ENCODE measurements at places on chromosomes 11 and 22.

DNA sequence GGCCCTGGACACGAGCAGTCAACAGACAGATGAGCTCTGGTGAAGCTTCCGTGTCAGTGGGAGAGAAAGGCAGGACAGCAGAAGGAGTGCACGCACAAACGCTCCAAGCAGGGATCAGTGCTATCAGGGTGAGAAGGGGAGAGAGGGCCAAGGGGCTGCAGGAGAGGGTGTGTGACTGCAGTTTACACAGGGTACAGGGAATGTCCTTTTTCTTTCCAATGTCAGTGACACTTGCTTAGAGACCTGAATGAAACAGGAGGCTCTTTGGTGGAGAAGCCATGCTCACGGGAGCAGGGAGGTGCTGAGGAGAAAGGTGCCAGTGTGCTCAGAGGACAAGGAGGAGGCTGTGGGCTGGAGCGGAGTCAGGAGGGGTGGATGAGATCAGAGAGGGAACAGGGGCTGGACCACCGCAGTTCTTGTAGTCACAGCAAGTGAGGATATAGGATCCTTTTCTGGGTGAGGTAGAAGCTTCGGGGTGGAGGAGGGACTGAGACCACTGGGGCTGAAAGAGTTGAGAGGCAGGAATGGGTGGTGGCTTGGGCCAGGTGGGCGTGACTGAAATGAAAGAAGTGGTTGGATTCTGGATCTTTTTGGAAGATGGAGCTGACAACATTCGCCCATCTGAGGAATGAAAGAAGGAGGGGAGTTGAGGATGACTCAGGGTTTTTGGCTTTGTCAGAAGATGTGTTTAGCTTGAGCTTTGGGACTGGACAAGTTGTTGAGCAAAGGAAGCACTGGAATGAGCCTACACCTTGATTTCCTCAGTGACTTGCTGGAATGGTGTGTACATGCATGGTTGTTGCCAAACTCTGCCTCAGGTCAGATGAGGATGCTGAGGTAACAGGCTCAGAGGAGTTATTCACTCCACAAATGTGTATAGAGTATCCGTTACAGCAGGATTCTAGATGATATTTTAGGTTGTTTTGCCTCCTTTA is 87.9 kb downstream of the ADAMTS15 start:
- no peak for DNase-seq

DNA sequence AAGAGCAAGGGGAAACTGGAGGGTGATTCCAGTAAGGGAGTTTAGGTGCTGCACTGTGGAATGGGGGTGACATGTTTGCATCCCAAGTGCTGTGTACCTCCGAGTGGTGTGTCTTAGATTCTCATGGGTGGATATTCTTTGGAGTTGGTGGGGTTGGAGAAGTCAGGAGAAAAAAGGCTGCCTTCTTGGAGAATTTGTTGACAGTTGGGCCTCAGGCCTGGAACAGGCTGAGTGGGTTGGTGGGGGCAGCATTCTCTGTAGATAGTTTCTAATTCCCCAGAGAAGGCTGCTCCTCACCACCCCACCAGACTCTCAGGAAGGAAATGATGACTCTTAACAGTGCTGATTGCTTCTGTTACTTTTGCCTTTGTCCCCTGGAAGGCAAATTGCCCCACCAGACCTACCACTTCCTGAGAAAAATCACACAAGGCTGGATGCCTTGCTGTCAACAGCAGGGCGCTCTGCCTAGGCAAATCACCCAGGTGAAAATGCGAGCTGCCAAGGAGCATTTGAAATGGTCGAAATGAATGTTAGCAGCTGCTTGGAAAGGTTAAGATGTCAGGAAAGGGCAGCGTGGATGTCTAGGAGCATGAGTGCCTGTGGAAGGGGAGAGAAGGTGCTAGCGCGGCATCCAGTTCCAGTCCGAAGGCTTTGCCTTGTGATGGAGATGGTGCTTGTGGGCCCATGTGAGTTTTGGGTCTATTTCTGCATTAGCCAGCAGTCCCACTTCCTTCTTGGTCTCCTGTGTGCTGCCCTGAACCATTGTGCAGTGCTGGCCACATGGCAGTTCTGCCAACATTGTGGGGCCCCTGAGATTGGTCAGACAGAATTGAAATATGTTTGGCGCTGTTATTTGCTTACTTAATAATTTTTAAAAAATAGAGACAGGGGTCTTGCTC is 29.7 kb upstream of the SORL1-AS1 start:
- peak; percentile 15 for DNase-seq

DNA sequence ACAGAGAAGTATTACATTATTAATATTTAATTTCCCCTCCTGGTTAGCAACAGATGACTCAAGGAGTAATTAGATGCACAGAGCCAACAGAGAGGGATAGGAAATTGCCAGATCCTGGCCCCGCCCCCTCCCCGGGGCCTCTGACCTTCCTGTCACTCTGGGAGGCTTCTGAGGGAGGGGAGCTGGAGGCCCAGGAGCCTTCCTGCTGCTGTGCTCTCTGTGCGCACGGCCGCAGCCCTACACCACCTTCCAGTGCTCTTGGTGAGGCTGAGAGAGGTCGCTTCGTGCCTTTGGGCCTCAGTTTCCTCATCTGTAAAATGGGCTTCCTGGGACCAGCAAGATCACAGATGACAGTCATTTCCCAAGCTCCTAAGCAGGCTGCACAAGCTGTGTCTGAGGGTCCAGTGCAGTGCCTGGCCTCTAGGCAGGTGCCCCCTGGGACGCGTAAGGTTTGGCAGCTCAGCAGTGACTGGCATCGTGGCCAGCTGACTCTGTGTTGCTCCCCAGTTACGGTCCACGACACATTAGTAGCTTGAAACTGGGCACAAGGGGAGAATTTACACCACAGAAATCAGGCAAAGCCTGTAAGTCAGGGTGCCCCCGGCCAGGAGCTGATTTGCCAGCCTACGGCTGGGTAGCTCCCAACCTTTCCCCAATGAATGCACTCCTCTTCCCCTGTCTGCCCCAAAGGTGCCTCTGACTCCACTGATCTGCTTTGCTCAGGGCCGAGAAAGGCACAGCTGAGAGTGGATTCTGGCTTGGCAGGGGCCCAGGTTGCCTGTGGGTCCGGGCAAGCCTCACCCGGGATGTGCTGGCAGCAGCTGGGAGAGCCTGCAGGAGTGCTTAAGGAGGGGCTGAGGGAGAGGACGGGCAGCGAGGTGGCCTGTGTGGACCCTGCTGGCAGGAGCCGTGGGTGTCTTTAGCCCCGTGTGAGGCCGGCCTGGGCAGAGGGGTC is 2.3 kb downstream of the ADORA2A start:
- peak; percentile 73 for DNase-seq

DNA sequence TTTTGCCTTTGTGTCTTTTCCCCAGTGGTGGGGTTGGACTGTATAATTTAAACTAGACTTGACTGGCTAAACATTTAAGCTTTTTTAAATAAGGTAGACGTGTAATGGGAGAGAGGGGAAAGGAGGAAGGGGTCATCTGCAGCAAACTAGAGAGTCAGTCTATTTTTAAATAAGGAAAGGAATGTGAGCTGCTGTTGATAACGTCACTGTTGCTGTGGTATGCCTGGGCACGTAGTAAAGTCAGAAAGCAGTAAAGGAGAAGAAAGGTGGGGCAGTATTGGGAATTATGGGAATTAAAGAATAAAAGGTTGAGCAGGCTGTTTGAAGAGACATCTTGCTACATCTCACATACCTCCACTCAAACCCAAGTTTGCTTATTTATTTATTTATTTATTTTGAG is 80.4 kb upstream of the FSHB start:
- no peak for DNase-seq

DNA sequence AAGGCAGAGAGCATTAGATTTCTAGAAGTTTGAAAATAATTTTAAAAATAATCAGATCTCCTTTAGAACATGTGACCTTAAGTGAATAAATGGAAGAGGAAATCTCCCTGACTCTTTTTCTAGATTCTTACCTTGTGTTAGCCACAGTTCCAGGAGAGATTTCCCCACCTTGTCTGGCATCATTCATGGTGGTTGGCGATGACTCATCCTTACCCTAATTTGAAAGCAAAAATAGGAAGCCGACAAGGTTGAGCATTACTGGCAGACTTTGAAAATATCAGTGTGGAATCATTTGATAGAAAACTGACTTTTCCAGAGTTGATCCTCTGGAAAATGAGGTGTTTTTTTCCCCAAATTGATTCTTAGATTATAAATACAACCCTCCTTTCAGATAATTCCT is 48.1 kb downstream of the CNTN5 start:
- no peak for DNase-seq
